Breast epithelium (tissue), 4 donors: ENCODE measurements at places on chromosomes 12 and 14. TPM values are rescaled to one million over a fixed set of nuclear protein-coding genes. Genes with fewer than 3 reads are reported as not detected.
A peak's percentile ranks its signal among the peaks of the same experiment; 100 is the strongest.

The PLEKHH1 gene
- 2.9 TPM for total RNA-seq

The TBX3 gene
- 78.3 TPM for total RNA-seq

The BCL2L14 gene
- total RNA-seq = not detected

DNA sequence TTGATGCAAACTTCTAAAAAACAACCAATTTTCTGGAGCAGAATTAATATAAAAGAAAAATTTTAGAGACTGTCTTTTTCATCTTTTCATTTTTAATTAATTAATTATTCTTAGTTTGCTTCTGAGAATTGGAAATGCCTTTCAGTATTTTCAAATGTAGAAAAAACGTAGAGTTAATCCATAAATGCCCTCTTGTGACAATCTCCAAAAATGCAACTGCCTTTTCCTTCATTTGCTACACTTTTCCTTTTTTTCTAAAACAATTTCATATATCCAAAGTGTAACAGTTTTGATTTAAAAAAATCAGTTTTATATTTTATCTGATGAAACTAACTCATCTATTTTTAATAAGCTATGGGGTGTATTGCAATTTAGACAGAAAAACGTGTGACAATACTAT is 409.3 kb downstream of the PRKD1 start:
- no peaks in the 10 kb centered on the region for H3K4me1 ChIP-seq
- no peaks in the 10 kb centered on the region for H3K36me3 ChIP-seq
- no peaks in the 10 kb centered on the region for H3K27me3 ChIP-seq

GRCh38 chr12:66964629-66965028 is 285.8 kb upstream of the GRIP1 start:
- no peak for DNase-seq
- peaks cover 7% of the 10 kb centered on the region for H3K4me1 ChIP-seq
- no peak overlapping the region for H3K4me3 ChIP-seq
- no peaks in the 10 kb centered on the region for H3K27me3 ChIP-seq

- H3K4me3 ChIP-seq = no peak overlapping the region
- no peaks in the 10 kb centered on the region for H3K4me1 ChIP-seq
- H3K27ac ChIP-seq = no peak overlapping the region
- H3K36me3 ChIP-seq = no peaks in the 10 kb centered on the region
- H3K27me3 ChIP-seq = peaks cover 5% of the 10 kb centered on the region
Observed at GRCh38 chr14:101535232-101535631, 26.1 kb upstream of the DIO3 start.

DNA sequence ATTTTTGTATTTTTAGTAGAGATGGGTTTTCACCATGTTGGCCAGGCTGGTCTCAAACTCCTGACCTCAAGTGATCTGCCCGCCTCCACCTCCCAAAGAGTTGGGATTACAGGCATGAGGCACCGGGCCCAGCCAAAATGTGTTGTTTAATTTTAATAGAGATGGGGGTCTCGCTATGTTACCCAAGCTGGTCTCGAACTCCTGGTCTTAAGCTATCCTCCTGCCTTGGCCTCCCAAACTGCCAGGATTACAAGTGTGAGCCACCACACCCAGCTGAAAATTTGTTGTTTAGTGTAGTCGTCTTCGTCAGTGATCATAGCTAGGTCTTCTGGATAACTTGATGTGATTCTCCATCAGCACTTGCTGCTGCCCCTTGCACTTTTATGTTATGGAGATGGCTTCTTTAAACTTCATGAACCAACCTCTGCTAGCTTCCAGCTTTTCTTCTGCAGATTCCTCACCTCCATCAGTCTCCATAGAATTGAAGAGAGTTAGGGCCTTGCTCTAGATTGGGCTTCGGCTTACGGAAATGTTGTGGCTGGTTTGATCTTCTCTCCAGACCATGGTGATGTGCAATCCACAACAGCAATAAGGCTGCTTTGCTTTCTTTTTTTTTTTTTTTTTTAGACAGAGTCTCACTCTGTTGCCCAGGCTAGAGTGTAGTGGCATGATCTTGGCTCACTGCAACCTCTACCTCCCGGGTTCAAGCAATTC is 13.0 kb downstream of the ISCU start:
- no peaks in the 10 kb centered on the region for H3K4me1 ChIP-seq
- DNase-seq = no peak
- H3K27ac ChIP-seq = no peak overlapping the region
- H3K36me3 ChIP-seq = no peaks in the 10 kb centered on the region
- H3K27me3 ChIP-seq = no peaks in the 10 kb centered on the region

DNA sequence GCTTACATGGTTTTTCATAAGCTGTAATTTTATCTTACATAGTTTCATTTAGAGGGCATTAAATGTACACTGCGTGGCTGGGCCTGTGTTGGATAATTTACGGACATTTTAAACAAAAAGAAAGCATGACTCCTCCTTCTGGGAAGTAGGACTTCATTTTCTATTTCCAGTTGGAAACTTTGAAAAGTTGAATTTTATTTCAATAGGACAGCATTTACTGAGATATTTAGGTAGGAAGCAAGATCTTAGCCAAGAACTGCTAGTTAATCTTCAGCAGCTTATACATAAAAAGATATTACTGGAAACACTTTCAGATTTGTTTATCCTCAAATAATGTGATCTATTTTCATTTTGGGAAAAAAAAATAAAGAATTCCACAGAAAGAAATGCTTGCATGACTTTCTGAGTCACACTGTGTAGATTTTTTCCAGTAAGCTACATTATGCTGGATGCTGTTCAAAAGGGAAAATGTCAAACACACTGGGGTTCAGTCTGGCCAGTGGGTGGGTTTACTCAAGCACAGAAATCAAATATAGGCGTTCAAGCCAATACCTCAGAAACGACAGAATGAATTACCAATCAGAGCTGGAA is 239.4 kb upstream of the KRR1 start:
- H3K4me1 ChIP-seq = no peaks in the 10 kb centered on the region
- no peaks in the 10 kb centered on the region for H3K27me3 ChIP-seq
- no peak for DNase-seq
- H3K27ac ChIP-seq = no peak overlapping the region
- no peaks in the 10 kb centered on the region for H3K36me3 ChIP-seq

DNA sequence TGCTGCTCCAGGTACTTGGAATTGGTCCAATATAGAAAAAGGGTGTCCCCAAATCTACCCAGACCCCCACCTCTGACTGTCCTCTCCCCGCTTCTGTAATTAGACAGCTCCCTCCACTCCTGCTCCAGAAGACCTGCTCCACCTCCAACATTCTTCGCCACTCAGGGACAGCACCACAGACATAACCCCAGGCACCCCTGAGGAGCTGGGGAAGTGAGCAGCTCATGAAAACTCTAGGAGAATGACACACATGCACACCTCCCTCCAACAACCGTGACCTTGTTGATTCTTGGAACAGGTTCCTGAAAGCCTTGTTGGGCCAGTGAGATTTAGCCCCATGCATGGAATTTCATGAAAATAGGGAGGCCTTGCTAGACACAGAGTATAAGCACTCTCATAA is 8.2 kb downstream of the KRT4 start:
- no peak overlapping the region for H3K4me3 ChIP-seq
- H3K4me1 ChIP-seq = no peaks in the 10 kb centered on the region
- H3K36me3 ChIP-seq = no peaks in the 10 kb centered on the region
- no peaks in the 10 kb centered on the region for H3K27me3 ChIP-seq

DNA sequence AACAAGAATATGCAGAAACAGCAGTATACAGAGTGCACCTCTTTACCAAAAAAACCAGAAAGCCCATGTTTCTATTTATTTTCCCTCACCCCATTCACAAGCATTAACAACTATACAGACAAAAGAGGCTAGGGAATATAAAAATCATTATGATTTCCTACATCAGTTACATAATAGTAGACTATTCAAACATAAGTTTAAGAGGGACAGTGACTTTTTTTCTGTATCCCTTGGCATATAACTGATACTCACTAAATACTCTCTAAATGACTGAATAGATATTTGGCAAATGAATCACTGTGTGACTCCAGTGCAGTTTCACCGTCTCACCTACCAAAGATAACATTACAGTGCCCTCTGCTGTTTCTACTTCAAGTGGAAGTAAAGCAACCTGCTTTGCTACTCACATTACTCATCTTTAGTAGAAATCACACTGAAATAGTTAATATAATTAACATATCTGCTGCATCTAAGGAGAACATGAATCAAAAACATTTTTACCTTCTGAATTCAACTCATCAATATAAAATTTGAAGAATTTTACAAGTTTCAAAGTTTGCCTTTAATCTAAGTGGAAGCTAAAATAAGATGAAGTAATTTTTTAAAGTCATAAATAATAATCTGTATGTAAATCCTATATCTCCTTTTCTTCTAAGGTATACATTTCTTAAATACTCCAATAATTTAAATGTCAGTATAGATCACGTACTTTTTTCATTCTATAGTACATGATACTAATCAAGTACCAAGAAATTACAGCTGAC is 103.8 kb downstream of the OSBPL8 start:
- H3K27me3 ChIP-seq = no peaks in the 10 kb centered on the region
- no peak overlapping the region for H3K27ac ChIP-seq
- peaks cover 4% of the 10 kb centered on the region for H3K4me1 ChIP-seq
- no peak for DNase-seq
- H3K4me3 ChIP-seq = no peak overlapping the region

DNA sequence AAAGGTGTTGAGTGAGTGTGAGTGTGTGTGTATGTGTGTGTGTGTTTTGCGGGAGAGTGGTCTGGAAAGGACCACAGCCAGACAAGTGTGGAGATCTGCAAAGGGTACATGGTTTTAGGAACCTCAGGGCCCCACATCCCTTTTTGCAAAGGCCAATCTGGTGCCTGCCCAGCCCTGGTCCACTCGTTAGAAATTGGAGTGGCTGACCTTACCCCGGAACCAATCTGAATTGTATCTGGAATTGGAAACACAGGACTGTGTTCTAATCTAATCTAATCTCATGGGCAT is 11.3 kb upstream of the TBX3 start:
- no peaks in the 10 kb centered on the region for H3K36me3 ChIP-seq
- H3K27ac ChIP-seq = peak overlapping the region; percentile 94
- no peaks in the 10 kb centered on the region for H3K4me1 ChIP-seq

DNA sequence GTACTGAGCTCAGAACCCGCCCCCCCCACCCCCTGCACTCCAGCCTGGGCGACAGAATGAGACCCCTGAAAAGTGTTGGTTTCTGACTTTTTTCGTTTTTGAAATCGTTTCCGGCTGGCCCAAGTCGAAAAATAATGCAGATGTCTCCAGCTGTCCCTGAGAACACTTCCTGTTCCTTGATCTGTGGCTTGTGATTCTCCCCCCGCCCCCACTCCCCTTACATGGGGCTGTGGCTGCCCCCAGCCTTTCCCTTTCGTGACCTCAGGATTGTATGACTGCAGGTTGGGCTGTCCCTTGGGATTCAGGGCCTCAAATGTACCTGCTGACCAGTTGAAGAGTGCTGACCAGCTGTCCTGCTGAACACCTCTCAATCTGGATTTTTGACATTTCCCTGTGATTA is 34.1 kb downstream of the NOC4L start:
- H3K27ac ChIP-seq = no peak overlapping the region
- no peak for DNase-seq
- no peaks in the 10 kb centered on the region for H3K36me3 ChIP-seq
- H3K4me3 ChIP-seq = no peak overlapping the region
- H3K4me1 ChIP-seq = no peaks in the 10 kb centered on the region

GRCh38 chr12:93857279-93857938 is 180.2 kb downstream of the CRADD start:
- no peak overlapping the region for H3K27ac ChIP-seq
- no peak overlapping the region for H3K4me3 ChIP-seq
- H3K36me3 ChIP-seq = no peaks in the 10 kb centered on the region
- no peaks in the 10 kb centered on the region for H3K27me3 ChIP-seq
- no peak for DNase-seq
- H3K4me1 ChIP-seq = no peaks in the 10 kb centered on the region

DNA sequence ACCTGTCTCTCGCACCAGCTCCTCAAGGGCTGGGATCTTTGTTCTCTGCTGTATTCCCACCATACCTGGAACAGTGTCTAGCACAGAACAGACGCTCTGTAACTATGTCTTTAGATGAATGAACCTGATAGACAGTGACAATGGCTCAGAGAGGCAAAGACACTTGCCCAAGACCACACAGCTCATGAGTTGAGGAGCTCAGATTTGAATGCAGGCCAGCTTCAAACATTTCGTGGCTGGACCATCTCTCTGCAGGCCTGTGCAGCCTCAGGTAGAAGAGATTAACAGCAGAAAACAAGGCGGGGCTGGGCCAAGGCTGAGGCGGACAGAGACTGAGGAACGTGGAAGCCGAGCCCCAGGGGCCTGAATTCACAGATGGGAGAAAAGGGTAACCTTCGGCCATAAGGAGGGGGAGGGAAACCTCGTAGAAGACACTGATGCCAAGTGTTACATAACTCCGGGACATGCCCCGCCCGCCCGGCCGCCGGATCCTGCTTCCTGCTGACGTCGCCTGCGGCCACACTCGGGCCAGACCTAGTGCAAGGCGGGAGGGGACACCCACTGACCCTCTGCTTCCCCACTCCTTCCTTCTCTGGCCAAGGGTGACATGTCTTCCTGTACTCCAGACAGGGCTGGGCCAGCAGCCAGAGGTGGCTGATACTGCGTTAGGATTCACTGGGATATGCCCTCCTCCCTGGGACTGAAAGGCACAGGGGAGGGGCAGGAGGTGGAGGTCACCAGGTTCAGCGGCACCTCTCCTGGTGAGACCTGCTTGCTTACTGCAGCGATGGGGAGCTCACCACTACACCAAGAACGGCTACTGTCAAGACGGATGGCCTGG is 86.8 kb downstream of the RFLNA start:
- H3K4me1 ChIP-seq = peaks cover 32% of the 10 kb centered on the region
- no peak overlapping the region for H3K4me3 ChIP-seq
- H3K27ac ChIP-seq = peak overlapping the region; percentile 81
- H3K36me3 ChIP-seq = no peaks in the 10 kb centered on the region
